ENCODE measurements at places on chromosomes 11 and 22. TPM values are rescaled to one million over a fixed set of nuclear protein-coding genes. Genes with fewer than 3 reads are reported as not detected.

Gene ATP6V1E1
- 147 TPM for total RNA-seq

Gene APOL3
- total RNA-seq, result 37.0 TPM

Gene TTC36
- total RNA-seq, result 0.43 TPM

Gene KCNJ1
- 0.11 TPM for total RNA-seq

Gene SCGB2A2
- total RNA-seq, result not detected

Gene ZBTB16
- 1.8 TPM for total RNA-seq

Gene FIBIN
- 6.0 TPM for total RNA-seq

Gene GTSE1
- 8.4 TPM for total RNA-seq

Gene TREH
- not detected for total RNA-seq

Gene C22orf15
- total RNA-seq, result 1.9 TPM

Gene BACE1-AS
- 5.4 TPM for total RNA-seq

Gene OPCML
- total RNA-seq, result 0.65 TPM

Gene FGF4
- not detected for total RNA-seq

Gene CARD18
- not detected for total RNA-seq

Gene CAPN5
- 8.6 TPM for total RNA-seq
